ENCODE measurements at places on chromosomes 5 and 9.

- no peak for DNase-seq
These were observed 127.2 kb downstream of the MLLT3 start for GRCh38 chr9:20495098-20495497.

- DNase-seq: no peak
These were observed 86.8 kb downstream of the KCNT1 start for GRCh38 chr9:135788576-135789300.

DNA sequence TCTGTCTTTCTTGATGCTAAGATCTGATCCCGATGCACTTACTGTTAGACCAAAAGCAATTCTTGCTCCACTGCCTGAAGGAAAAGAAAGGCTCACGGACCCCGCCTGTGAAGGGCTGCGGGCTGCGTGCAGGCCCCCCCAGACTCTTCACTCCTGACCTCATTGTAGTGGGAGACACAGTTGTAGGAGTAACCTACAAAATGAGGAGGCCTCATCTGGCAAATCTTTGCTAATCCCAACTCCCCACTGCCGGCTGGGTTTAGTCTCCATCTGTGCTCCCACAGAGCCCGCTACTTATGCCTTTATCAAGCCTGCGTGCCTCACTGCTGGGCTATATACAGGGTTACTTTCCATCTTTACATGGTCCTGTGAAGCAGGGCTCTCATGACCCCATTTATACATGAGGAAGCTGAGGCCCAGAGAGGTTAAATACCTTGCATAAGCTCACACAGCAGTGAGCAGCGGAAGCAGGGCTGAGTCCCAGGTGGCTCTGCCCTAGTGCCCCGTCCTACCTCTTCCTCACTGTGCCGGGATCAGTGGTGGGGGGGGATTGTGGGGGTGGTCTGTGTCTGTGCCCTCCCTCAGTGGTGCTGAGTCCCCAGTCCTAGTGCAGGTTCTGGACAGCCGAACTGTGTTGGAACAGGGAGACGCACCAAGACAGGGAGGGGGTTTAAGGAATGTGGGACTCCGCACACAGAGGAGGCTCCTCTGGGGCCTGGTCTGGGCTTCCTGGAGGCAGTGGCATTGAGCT is 43.9 kb upstream of the RNF130 start:
- DNase-seq: no peak

GRCh38 chr5:22928821-22929482 is 75.8 kb upstream of the CDH12 start:
- DNase-seq: no peak

- DNase-seq: no peak
These were observed 5.5 kb downstream of the FOXD1 start for GRCh38 chr5:73442996-73443627.

- DNase-seq: no peak
These were observed 18.4 kb downstream of the OGN start for GRCh38 chr9:92385953-92386352.

DNA sequence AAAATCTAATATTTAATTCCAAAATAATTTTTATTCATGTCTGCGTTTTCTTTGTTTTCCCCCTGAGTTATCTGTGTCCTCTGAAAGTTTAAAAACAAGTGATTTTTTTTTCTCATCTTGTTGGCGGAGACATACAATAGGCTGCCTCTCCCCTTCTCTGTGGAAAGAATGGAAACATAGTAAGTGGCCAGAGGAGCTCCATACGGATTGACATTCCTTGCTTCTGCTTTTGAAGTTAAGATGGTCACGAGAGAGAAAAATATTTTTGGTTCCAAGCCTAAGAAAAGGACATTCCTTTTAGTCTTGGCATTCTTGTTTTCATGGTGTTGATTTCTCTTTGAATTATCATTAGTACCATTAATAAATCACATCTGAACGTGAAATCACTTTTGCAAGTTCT is 28.3 kb downstream of the ZNF462 start:
- no peak for DNase-seq

DNA sequence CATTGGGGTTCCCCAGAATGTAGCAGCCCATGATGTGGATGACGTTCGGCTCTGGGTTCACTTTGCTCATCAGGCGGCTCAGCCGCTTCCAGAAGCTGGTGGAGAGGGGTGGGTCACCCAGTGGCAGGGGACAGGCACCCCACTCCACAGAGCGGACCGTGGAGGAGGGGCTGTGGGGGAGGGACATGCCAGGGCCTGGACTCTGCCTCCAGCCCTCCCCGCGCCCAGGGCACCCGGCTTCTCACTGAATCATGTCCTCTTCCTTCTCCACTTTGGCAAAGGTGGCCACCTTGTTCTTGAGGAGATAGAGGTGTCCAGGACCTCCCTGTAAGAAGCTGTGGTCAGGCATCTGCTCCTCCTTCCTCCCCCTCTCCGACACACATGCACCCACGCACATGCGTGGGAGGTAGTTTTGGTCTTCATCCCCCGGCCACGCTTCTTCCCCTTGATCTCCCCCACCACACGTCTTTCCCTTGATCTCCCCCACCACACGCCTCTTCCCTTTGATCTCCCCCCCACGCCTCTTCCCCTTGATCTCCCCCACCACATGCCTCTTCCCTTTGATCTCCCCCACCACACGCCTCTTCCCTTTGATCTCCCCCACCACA is 8.9 kb upstream of the ENTPD8 start:
- peak; percentile 24 for DNase-seq

DNA sequence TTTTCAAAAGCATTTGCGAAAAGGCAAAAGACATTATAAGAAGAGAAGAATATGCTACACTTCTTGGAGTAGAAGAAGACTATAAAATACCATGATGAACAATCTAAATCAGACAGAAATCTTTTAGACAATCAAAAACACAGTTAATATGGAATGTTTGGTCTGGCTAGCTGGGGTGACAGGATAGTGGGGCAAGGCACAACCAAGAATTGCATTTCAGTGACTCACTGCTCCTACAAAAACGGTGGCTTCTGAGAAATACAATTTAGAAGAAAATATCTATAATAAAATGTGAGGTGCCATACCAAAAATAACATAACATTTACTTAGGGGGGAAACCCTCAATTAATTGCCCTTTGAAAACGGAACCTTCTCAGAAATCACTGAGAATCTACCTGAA is 363.4 kb downstream of the NPR3 start:
- DNase-seq: no peak

DNA sequence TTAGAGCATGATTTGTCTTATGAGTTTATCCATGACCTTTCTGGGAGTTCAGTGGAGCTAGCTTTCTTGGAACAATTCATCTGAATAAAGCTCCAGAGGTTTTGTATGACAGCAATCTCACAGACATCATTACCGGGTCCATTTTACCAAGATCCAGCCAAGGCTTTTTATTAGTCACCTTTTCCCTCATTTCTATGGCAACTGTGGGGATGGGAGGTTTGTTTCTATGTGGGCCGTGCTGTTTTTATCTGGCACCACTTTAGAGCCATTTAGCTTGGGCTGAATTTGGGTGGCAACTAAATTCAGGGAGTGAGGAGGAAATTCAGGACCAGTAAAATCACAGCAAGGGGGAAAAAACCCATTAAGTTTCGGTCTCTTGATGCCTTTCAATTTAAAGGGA is 245.7 kb downstream of the NSG2 start:
- DNase-seq: no peak

DNA sequence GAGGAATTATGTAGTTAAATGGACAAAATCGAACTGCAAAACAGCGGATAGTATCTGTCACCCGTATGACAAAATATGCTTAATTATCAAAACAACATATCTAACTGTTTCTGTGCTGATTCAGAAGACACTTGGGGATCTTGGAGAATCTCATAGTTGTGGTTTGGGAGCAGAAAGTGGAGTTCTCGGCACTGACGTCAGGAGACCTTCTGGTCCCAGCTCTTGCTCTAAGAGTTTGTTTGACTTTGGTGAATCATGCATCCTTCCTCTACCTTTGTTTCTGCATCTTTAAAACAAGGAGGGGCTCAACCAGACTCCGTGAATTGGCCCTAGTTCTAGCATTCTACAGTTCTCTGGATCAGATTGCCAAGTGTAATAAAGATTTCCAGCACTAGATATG is 37.0 kb upstream of the TAF1L start:
- DNase-seq: no peak

Measured in GM06990 (cell line).